ENCODE measurements at places on chromosomes 4 and X.

DNA sequence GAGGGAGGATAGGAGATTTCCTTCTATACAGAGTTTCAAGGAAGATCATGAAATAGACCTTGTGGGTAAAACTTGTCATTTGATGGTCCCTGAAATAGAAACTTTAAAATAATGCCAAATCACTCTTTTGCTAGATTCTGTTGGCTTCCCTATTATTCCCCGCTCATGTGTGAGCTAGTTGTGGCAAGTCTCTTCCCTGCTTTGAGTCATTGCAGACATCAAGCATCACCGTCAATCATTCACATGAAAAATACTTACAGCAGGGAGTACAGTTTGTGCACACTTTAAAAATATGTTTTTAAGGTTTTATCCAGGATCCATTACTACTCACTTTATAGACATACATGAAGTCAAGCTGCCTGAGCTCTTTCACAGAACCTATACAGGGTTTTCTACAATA is 35.2 kb upstream of the INPP4B start:
- DNase-seq, result no peak

DNA sequence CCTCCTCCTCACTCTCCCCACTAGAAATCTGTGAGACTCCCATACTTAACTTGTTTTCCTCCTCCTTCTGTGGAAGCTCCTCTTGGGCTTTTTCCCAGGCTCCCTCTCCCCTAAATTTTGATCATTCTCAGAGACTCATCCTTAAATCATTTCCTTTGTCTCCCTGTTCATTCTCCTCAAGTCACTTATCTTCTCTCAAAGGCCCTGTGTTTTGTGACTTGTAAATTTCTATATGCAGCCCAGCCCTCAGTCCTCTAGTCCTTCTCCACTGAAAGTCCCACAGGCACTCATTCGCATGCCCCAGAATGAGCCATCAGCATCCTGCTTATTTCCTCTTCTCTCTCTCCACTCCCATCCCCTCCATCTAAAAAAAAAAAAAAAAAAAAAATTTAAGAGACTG is 171.8 kb downstream of the SOWAHB start:
- no peak for DNase-seq

GRCh38 chr4:85474818-85475630 is at the start of gene ARHGAP24:
ARHGAP24 (plus strand) TSS chr4:85475150.
- DNase-seq, result no peak

DNA sequence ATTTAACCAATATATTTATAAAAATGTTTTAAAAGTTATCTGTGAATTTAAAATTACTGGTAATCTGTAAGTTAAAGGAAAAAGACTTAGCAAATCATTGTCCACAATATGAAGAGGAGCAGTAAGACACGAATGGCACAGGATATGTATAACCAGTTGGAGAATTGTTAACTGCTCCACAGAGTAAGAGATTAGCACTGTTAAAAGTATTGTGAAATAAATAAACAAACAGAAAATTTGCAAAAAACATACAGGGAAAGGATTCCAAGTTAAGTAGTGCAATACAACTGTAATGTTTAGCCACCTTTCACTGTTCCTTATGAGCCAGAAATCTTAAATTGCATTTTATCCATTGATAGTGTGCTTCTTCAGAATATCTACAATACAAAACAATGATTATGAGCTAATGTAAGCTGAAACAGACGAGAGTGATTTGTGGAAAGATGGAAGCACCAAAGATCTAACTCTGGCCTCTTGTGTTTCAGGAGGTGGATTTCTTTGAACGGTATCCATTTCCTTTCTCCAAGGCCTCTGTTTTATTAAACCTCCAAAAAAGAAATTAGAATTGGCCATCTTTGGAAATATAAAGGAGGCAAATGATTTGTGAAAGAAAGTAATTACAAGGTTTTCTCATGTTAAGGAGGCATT is 188.4 kb downstream of the UNC5C start:
- DNase-seq, result no peak

GRCh38 chr4:48904101-48904500 is 2.5 kb downstream of the OCIAD2 start:
- DNase-seq, result no peak

GRCh38 chrX:125378205-125378604 is 58.5 kb downstream of the TEX13C start:
- DNase-seq, result no peak

DNA sequence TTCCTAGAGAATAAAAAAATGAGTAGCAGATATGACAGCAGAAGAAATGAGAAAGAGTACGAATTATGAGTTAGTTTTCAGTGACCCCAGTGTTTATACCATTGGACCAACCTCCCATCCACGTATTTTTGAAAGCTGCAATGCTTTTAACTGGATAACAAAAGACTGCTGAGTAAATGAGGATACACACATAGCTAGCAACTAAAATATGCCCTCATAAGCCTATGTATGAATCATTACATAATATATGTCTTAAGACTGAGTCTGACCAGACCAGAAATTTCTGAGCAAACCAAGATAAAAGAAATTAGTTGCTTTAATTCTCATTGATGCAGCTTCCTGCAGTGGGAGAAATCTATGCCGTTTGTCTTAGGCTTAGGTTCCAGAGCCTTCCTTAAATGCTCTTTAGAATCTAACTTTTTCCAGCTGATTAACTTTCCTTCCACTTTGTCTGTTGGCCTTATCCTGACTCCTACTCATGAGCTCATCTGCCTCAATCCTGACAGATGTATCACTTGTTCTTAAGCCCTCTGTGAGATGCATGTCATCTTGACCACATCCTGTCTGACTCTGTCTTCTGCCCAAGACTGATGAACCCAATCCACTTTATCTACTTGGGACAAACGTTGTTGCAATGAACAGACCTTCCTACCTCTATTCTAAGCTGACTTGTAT is 301.4 kb upstream of the AADAT start:
- no peak for DNase-seq

Measured in stimulated activated CD8-positive, alpha-beta memory T cell treated with anti-CD3 and anti-CD28 coated beads, Interleukin-15, amount 100 ng/mL, for 24 hours (primary cell).